ENCODE measurements at places on chromosomes 4 and X.

DNA sequence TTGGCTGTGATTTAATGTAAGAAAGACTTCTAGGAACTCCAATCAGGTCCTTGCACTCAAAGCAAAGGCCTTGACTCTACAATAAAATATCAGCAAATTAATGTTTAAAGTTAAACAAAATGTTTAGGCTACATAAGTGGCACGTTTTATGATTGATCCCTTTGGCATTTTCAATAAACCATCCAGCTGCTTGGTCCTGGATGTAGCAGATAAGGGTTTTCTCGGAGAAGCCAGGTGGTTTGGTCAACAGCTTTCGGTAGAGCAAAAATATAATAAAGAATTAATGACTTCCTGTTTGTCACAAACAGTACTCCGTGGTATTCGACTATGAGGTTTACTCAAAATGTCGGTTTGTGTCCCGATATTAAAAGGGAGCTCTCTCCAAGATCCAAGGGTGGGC is 95.8 kb downstream of the GEMIN8 start:
- no peak for DNase-seq

DNA sequence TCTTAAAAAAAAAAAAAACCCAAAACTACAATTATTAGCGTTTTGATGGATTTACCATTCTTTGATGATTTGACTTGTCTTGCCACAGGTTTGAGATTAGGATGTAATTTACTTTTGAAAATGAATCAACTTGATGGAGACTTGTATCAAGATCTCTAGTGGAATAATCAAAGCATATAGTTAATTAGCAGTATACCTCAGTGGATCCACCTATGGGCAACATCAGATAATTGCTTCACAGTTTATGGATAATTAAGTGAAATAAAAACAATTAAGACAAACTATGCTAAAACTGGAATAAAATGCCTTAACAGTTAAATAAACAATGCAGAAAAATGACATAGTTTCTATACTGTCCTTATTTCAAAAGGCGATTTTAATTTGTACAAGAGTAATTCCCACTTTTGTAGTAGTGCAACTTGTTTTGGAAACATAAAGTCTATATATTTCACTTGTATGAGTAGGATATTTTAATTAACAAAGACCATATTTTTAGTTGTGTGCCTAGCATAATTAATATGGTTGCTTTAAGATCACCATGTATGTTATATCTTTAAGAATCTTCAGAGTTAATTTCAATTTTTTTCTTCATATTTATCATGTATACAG is 4.2 kb downstream of the CPEB2 start:
- no peak for DNase-seq

- no peak for DNase-seq
These were observed 183.2 kb upstream of the WDFY3 start for GRCh38 chr4:85149676-85150075.

- no peak for DNase-seq
These were observed 82.5 kb downstream of the AMELX start for GRCh38 chrX:11375614-11376119.
